ENCODE measurements at places on chromosomes 3 and 15.

DNA sequence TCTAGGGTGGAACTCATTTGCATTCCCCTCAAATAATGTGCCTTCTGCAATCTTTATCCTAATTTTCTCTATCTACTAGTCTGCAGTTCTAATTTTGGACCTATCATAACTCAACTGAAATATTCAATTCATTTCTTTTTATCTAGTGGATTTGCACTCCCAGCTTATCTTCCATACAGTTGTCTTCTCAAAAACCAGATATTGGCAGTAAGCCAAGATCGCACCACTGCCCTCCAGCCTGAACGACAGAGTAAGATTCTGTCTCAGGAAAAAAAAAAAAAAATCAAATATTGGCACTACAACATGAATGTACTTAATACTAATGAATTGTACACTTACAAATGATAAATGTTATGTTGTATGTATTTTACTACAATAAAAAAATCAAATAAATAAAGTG is 18.0 kb upstream of the CHMP2B start:
- DNase-seq = no peak

GRCh38 chr15:69359722-69360121 is 54.4 kb upstream of the KIF23 start:
- no peak for DNase-seq

GRCh38 chr3:28651159-28651558 is 302.5 kb upstream of the AZI2 start:
- DNase-seq = no peak

DNA sequence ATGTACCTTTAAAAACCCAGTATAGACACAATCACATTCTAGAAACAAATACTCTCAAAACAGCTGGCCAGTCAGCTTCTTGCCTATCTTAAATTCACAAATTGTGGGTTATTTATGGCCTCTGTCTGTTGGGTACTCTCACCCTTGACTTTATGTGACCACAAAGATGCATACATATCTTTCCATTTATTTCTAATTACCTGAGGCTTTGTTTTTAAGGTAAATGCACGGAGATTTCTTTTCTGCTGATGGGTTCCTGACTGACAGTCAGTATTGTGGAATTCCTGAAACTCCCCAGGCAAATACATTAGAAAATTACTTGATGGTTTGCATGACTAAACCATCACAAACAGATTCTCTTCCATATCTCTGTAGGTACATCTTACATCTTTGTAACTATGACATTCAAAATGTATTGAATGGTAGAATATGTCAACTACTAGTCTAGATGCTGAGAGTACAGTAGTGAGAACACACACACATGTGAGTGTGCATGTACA is 107.7 kb downstream of the EDEM1 start:
- DNase-seq = no peak

- no peak for DNase-seq
Measured at GRCh38 chr3:61928776-61929314, 367.5 kb downstream of the PTPRG start.

DNA sequence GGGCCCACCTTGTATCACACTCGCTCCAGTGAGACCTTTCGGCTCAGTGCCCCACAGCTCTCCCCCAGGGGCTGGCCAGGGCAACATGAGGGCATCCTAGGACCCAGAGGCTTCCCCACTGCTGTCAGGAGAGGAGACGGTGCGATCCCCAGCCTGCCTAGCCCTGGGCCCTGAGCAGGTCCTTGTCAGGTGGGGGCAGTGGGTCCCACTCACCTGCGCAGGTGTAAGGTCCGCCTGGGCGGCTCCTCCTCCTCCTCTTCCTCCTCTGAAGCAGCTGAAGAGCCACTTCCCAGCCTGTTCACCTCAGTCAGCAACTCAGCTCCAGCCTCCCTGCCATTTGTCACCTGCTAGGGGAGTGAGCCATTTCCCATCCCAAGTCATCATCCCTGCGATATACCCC is 9.6 kb downstream of the KIF7 start:
- DNase-seq = no peak

DNA sequence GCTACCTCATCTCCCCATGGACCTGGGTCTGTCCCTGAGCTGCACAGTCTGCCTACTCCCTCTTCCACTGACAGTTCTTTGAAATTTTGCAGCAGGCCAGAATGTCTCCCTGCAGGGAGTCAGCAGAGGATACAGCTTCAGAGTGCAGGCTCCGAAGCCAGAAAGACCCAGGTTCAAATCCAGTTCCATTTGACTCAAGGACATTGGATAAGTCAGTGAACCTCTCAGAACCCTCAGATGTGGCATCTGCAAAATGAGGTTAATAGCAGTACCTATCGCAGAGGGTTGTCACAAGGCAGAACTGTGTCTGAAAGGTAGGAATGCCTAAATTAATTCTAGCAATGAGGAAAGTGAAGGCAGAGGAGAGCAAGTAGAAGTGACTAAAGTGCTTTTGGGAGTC is 244.4 kb upstream of the TRIM42 start:
- no peak for DNase-seq

DNA sequence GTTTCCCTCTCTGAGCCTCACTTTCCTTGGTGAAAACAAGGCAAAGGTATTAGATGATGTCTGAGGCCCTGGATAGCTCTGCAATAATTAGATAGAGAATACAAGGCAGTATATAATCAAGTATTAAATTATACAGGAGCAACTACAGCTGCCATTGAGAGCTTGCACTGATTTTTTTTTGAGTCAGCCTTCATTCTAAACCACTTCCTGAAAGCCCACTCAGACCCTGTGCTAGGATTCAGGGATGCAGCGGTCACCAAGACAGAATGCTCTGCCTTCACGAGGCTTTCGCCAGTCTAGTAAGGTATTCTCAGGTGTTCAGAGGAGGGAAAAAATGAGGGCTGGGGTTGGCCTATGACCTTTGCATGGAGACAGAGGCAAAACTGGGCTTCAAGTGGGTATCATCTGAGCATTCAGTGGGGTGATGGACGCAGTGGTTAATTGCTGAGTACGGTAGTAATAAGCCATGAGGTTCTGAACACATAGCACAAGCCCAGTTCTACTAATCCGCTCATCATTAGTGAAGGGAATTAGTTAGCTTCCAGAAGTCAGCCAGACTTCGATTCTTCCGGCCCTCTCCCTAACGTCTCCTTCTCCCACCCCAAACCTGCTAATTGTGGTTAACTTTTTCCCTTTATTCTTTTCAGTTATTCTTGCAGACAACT is 3.6 kb downstream of the VGLL4 start:
- no peak for DNase-seq

- no peak for DNase-seq
Measured at GRCh38 chr3:11643201-11643603, 513 bp downstream of the VGLL4 start.

DNA sequence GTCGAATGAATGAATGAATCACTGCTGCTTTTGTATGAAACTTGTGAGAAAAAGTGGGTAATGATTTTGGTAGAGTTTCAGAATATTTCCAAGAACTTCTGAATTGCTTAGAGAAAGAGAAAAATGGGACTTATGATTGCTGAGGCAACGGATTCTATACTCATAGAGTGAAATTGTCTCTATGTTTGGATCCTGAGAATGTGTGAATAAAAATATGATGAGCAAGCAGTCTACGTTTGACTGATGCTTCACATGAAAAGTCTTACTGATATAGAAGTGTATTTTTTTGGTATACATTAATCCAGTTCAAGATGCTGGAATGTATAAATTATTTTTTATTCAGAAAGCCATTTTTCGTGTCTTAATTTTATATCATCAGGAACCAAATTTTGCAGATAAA is 441.1 kb downstream of the NLGN1 start:
- no peak for DNase-seq

GRCh38 chr3:4687167-4687566 is 194.0 kb downstream of the ITPR1 start:
- no peak for DNase-seq

GRCh38 chr3:121574449-121574848 is 6.7 kb downstream of the ARGFX start:
- no peak for DNase-seq

DNA sequence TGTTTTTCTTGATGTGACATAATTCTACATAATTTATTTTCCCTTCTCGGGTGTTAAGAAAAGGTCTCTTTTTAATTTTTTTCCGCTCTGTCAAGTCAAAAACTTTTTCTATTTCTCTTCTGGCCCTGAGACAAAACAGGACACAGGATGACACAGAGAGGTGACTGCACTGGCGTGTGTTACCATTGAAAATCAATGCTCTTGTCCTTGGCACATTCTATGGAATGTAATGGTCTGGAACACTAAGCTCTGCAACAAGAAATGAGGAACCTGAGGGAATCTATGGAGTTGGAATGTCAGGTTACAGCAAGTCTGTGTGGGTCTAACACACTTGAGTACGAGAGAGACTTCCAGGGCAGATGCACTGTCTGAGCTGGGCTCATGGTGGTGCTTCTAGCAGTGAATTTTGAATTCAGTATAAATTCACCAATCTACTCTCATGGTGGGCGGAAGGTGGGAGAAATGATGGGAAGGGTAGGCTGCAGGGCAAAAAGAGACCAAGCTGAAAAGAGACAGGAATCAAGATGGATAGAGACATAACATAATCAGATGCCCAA is 508.3 kb downstream of the TUSC7 start:
- DNase-seq = no peak

GRCh38 chr15:92877000-92877399 is 23.1 kb upstream of the CHD2 start:
- no peak for DNase-seq

DNA sequence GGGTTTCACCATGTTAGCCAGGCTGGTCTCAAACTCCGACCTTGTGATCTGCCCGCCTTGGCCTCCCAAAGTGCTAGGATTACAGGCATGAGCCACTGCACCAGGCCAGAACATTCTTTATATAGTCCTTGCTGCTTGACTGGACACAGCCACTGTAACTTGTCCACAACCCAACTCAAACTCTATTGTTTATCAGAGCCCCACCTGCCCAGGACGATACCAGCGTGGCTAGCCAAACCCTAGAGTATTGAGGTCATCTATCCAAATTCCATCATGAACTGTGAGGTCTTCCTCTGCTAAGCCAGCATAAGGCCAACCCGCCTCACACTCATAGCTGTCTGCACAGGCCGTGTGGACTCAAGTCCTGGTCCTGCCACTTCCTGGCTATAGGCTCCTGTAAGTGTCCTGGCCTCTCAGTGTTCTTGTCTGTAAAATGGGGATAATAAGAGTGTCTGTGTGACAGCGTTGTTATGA is 63.9 kb downstream of the DAPK2 start:
- no peak for DNase-seq

DNA sequence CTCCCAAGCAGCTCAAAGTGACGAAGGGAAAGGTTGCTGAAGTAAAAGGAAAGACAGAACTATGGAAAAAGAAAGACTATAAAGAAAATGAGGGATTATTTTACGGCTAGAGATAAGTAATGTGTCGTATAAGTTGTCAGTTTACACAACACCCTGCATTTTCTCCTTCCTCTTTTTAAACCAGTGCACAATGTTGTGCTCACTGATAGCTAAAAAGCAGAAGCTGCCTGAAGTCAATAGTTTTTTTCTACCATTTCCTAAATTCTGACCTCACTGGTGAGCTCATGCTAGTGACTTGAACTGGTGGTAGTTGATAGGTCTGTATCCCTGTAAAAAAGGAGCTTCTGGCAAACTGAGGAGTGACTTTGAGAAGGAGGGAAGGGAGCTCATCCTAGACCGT is 368.6 kb upstream of the GBE1 start:
- no peak for DNase-seq

DNA sequence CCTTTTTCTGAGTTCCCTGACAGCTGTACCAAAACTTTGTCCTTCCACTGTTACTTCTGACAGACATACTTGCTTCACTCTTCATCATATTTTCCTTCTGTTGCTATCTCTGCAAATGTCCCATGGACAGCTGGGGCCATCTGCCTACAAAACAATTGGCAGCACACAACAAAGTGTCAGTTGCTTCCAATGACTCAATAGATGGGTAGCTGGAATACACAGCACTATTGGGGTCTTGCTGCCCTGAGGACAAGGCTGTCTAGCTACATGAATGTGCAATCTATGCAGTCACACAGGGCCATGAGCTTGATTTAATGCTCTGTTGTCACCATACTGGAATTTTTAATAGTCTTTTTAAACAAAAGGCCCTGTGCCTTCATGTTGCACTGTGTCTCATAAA is 192.8 kb downstream of the DTWD1 start:
- no peak for DNase-seq

GRCh38 chr3:16304061-16305010 is 39.3 kb downstream of the OXNAD1 start:
- no peak for DNase-seq

DNA sequence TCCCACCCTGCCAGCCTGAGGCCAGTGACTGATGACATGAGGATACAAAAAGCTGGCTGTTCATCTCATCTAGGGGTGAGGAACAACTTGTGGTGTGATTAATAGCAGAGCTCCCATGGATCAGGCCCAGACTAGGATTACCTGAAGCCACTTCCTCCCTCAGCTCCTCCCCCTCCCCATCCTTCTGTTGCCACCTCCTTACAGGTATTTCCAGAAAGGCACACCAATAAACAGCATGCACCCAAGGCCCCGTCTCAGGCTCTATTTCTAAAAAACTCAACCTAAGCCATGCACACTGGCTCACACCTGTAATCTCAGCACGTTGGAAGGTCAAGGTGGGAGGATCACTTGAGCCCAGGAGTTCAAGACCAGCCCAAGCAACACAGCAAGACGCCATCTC is 54.1 kb downstream of the SRGAP3 start:
- DNase-seq = no peak

DNA sequence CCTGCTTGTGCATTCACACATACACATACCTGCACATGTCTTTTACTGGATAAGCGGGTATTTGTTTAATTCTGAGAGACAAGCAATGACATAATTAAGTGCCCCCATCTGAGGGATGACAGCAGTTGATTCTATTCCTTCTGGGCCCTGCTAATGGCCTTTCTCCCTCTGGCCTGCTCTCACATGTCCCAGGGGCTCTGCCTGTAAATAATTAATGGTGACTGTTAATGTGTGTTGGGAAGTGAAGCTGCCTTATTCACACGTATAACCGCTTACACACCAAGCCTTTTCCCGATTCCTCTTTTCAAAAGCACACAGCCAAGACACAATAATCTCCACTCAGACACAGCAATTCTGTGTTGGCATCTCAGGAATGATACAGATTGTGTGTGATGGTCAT is 47.8 kb downstream of the LRRK1 start:
- no peak for DNase-seq

DNA sequence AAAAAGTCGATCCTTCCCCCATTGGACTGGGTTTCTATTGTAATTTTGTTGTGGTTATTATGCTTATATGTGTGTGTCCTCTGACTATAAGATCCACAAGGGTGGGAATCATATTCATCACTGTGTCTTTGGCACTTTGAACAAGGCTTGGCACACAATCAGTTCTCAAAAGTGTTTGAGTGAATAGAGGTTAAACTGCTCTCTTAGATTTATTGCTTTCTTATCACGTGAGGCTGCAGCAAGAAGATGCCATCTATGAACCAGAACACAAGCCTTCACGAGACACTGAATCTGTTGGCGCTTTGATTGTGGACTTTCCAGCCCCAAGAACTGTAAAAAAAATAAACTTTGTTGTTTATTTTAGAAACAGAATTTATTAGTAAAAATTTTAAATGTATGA is 295.0 kb upstream of the MDFIC2 start:
- no peak for DNase-seq

GRCh38 chr3:126270145-126270811 is 86.9 kb downstream of the KLF15 start:
- DNase-seq = no peak

- peak; percentile 54 for DNase-seq
Measured at GRCh38 chr3:148861277-148861869, 3.7 kb upstream of the CPA3 start.

Measured in CD8-positive, alpha-beta T cell (primary cell).